Activated CD8-positive, alpha-beta memory T cell treated with anti-CD3 and anti-CD28 coated beads for 1 hour (primary cell): ENCODE measurements at places on chromosomes 2 and 18.

DNA sequence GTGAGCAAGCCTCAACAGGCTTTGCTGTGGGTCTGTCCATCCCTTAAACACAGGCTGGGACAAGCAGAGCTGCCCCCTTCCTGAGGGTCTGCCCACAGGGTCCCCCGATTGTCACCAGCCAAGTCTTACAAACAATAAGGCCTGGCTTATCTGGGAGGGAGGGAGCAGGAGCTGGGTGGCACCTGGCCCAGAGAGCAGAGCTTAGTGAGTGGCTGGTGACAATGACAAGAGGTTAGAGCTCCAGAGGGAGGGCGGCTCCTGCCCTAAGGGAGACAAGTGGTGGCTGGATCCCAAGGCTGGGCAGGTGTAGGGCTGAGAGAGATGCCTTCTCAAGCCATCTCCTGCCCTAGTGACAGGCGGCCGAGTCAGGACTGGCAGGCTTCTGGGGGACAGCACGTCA, 125.5 kb downstream of the KLHL29 start:
- no peak for DNase-seq

GRCh38 chr18:2494921-2495320, 76.4 kb downstream of the METTL4 start:
- DNase-seq = no peak

DNA sequence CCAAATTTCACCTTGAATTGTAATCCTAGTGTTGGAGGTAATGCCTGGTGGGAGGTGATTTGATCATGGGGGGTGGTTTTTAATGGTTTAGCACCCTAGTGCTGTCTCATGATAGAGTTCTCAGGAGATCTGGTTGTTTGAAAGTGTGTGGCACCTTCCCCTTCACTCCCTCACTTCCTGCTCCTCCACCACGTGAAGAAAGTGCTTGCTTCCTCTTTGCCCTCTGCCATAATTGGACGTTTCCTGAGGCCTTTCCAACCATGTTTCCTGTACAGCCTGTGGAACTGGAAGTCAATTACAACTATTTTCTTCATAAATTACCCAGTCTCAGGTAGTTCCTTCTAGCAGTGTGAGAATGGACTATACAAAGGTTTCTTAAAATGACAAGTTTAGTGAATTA, 251.8 kb upstream of the NETO1 start:
- no peak for DNase-seq

DNA sequence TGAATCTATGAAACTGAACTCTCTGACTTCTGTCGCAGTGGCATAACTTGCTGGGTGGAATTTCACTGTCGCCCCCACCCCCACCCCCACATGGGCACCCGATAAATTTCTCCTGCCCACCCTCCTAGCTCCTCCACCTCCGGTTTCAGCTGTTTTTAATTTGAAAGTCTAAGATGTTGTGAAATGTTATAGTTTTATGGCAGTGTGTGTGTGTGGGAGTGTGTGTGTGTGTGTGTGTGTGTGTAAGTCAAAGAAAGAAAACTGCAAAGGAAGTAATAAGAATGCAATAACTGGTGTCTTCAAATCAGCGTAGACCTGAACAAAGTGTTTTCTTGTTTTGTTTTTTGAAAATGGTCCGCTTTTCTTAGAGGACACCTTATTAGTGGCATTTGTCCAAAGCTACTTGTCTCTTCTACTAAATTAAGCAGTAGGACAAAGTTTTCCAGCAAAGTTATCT, 388 bp downstream of the DTNA start:
- DNase-seq = no peak

- DNase-seq = no peak
Observed at GRCh38 chr18:26057344-26057773, 33.1 kb downstream of the SS18 start.

- no peak for DNase-seq
Observed at GRCh38 chr2:201974171-201975100, 59.2 kb upstream of the FZD7 start.

- no peak for DNase-seq
Observed at GRCh38 chr2:88838165-88838635, 146.7 kb downstream of the RPIA start.

DNA sequence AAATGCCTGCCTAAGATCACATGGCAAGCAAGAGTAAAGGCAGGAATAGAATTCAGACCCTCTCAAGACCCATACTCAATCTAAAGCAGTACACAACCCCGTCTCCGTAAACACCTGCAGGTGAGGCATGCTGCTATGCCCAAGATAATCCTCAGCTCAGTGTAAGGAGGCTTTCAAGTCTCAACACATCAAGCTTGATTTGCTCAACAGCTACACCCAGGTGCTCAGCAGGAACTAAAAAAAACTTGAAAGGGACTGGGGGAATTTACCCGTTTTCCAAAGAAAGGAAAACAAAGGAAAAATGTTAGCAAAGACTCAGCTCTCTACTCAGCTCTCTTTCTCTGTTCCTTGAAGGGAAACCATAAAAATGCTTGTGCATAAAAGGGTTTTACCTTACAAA, 301.8 kb downstream of the C1D start:
- DNase-seq = no peak

DNA sequence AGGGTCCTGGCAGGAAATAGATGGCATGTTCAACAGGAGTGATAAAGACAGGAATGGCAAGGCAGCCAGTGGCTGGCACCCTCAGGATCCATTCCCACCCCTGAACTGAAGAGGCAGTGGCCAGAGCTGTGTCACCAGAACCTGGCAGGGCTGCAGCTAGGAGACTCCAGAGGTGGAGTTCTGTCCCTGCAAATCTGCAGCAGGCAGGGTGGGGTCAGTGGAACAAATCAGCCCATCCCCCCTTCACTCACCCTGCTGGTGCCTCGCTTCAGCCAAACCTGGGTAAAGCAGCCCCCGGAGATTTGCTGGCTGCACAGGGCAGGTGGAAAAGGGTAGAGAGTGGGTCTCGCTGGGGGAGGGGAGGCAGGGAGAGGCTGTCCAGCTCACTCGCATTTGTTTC, 12.7 kb downstream of the INPP5D start:
- DNase-seq = no peak

GRCh38 chr2:190342611-190343010, 778 bp upstream of the INPP1 start:
- DNase-seq = no peak

GRCh38 chr18:45006934-45007333, 326.2 kb downstream of the SETBP1 start:
- DNase-seq = no peak

DNA sequence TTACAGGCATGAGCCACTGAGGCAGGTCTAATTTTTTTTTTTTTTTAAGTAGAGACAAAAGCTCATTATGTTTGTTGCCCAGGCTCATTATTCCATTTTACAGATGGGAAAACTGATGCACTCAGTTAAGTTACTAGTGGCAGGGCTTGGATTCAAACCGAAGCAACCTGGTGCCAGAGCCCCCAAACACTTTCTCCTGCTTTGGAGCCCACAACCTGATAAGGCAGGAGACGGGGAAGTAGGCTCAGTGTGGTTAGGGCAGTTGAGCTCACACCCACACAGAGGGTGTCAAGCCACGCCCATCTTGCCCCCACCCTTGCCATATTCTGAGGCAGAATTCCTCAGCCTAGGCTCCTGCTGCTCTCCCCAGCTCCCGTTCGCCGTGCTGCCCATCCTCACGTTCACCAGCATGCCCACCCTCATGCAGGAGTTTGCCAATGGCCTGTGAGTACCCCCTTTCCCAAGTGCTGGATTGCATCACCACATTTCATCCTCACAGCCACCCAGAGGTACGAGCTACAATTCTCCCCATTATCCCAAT, 5.8 kb upstream of the CTDSP1 start:
- no peak for DNase-seq

DNA sequence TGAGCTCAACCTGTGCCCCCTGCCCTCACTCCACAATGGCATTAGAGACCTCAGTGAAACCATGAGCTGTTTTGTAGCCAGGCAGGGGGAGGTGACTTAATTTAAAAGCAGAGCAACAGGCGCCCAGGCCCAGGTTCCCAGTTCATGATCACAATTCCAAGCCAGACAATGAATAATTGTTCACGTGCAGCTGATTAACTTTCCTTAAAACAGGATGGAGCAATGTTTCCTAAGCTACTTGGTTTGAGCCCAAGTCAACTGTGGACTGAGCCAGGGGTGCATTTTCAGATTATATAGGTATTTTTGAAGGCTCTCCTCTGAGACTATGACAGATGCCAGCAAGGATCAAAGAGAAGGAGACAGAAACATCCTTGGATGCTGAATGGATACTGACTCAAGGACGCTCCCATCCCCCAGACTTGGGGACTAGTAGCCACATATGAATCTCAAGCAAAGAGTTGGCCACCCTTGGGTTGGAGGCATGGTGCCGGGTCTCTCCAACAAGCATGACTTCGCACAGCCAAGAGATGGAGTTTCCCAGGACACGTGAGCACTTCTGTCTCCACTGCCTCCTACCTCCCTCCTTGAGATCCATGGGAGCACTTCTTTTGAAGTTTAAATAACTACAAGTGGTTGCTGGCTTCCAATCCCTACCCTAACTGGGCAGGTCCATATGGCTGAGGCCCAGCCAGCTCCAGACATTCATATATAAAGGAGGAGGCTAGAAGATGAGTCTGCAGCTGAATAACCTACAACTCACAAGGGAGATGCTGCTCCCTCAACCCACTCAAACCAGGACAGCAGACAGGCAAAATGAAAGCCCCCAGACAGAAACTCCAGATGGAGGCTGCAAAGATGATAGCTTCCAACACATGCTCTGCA, 12.7 kb downstream of the SMAD7 start:
- no peak for DNase-seq

GRCh38 chr2:187500585-187501359, 52.7 kb upstream of the CALCRL start:
- no peak for DNase-seq

DNA sequence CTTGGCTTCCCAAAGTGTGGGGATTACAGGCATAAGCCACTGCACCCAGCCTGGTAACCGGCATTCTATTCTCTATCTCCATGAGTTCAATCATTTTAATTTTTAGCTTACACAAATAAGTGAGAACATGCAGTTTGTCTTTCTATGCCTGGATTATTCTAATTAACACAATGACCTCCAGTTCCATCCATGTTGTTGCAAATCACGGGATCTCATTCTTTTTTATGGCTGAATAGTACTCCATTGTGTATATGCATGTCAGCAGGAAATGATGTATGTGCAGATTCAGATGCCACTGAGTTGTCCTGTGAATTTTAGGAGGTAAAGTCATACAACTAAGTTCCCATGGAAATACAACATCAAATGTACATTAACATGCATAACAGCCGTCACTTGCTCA, 24.7 kb upstream of the AMMECR1L start:
- no peak for DNase-seq

DNA sequence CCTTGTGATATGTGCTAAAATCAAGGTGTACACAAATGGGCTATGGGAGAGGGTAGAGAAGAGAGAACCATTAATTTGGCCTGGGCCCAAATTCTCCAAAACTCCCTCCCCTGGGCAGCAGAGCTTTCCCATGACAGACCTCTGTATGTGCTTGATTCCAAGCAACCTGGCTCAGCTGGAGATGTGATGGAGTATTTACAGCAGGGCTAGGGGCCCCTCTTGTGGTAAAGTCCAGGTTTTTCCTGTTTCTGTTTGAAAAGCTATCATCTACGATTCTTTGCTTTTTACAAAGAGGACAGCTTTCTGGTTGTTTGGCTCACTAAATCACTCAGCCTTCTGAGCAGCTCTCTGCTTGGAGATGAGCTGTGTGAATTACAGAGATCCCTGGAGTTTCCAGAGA, 40.3 kb downstream of the KCNS3 start:
- DNase-seq = no peak

DNA sequence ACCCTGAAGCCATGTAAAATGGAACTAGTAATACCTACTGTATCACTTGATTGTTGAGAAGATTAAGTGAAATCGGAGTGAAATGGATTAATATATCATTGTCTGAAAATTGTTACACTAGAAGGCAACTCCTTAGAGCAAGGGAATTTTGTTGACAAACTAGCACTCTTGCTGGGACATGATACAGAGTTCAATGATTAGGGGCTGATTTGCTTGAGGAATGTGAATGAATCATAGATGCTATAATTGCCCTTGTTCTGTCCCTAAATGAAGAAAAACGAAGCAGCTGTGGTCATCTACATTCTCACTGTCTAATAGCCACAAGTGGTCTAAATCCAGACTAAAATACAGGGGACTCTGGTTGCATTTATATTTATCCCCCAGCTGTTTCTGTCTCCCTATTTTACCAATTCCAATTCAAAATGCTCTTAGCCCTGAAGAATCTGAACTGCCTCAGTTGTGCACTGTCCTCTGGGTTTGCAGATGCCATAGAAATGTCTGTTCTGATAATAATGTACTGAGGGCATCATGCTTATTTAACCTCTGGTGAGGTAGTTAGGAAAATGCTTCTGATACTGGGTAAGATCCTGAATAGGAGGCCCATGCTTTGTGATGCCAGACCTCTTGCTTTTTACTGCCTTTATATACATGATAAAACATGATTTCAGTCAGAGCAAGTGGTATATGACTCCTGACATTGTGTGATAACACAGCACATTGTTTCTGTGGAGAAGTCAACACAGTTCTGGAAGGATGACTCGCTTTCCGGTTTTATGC, 382.1 kb downstream of the NRXN1 start:
- DNase-seq = no peak

GRCh38 chr18:79164706-79165105, 95.5 kb downstream of the ATP9B start:
- DNase-seq = no peak

DNA sequence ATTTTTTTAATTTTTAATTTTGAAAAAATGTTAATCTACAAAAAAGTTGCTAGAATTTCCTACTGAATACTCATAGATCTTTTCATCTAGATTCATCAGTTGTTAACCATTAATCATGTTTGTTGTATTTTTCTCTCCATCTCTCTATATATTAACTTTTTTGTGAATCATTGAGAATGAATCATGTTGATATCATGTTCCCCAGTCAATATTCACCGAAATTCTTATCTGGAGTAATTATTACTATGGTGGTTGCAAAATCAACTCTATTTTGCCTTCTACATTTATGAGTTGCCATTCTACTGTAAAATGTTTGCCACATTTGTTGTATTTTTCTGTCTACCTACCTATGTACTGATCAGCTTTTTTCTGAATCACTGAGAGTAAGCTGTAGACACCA, 154.0 kb downstream of the SPP2 start:
- no peak for DNase-seq

DNA sequence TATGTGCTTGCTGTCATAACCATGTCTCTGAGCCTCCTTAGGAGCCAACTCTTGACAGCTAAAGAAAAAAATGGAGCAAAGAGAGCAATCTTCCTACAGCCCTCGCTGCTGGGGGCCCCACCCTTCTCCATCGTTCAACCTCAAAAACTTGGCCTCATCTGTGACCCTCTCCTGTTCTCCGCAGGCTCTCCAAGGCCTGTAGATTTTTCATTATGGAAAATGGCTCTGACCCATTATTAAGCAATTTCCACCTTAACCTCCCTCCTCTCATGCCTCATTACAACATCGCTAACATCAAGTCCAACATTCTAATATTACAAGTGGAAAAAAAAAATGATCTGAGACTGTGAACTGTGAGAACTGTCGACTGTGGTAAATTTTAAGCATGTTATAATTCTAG, 98.7 kb downstream of the SLC8A1 start:
- no peak for DNase-seq
